Epithelial cell of alveolus of lung (primary cell): ENCODE measurements at places on chromosomes 3 and 15. TPM values are rescaled to one million over a fixed set of nuclear protein-coding genes. Genes with fewer than 3 reads are reported as not detected.

Gene ZDHHC23
- 0.39 TPM in 1 of 2 replicates, not detected in the other for total RNA-seq

Gene ZBBX
- total RNA-seq, result not detected in 2 replicates

Gene RPP25
- 18.0 and 18.5 TPM in 2 replicates for total RNA-seq

Gene ACAN
- total RNA-seq, result 0.13 and 0.16 TPM in 2 replicates

Gene SLC6A20
- total RNA-seq, result not detected in 2 replicates

Gene CKMT1A
- total RNA-seq, result not detected in 2 replicates

Gene SLC6A11
- total RNA-seq, result not detected in 2 replicates

Gene CCNB2
- 36.6 and 54.8 TPM in 2 replicates for total RNA-seq

Gene LIPC
- total RNA-seq, result 0.08 TPM in 1 of 2 replicates, not detected in the other

Gene DNAH12
- under 0.01 TPM in 1 of 2 replicates, not detected in the other for total RNA-seq

Gene SAMMSON
- total RNA-seq, result 1.5 TPM in 1 of 2 replicates, not detected in the other

Gene SIDT1
- total RNA-seq, result 0.13 TPM in 1 of 2 replicates, not detected in the other

Gene CAMK1
- total RNA-seq, result 24.8 and 31.1 TPM in 2 replicates

Gene LMLN
- total RNA-seq, result 3.4 and 3.9 TPM in 2 replicates

Gene AP3B2
- total RNA-seq, result 0.26 and 3.0 TPM in 2 replicates

Gene TM4SF1
- 68.7 and 157 TPM in 2 replicates for total RNA-seq

Gene MED12L
- total RNA-seq, result 0.80 and 3.2 TPM in 2 replicates

Gene SH2D7
- total RNA-seq, result not detected in 2 replicates

Gene LRRC58
- total RNA-seq, result 19.3 and 33.9 TPM in 2 replicates

Gene TGM5
- not detected in 2 replicates for total RNA-seq

Gene AADACL2
- not detected in 2 replicates for total RNA-seq

Gene SLC28A1
- total RNA-seq, result not detected in 2 replicates

Gene ARL14
- 0.13 TPM in 1 of 2 replicates, not detected in the other for total RNA-seq

Gene CYFIP1
- 60.7 and 93.9 TPM in 2 replicates for total RNA-seq

Gene CLEC3B
- total RNA-seq, result 0.52 and 1.7 TPM in 2 replicates

Gene P2RY14
- not detected in 2 replicates for total RNA-seq

Gene CTXN2
- total RNA-seq, result not detected in 2 replicates

Gene HDDC3
- 20.8 and 26.5 TPM in 2 replicates for total RNA-seq

Gene PTH1R
- total RNA-seq, result 1.4 and 27.5 TPM in 2 replicates

Gene IQCF5
- not detected in 2 replicates for total RNA-seq

Gene GP5
- total RNA-seq, result 0.24 TPM in 1 of 2 replicates, not detected in the other

Gene RASL12
- total RNA-seq, result 39.0 and 131 TPM in 2 replicates

Gene CDHR4
- total RNA-seq, result 0.16 TPM in 1 of 2 replicates, not detected in the other

Gene PPP2R3A
- total RNA-seq, result 8.4 and 8.5 TPM in 2 replicates

Gene CNTN6
- total RNA-seq, result under 0.01 TPM in 1 of 2 replicates, not detected in the other

Gene NPAP1
- total RNA-seq, result not detected in 2 replicates

Gene PARP6
- 12.4 and 28.2 TPM in 2 replicates for total RNA-seq

Gene GABRR3
- not detected in 2 replicates for total RNA-seq

Gene LYSMD4
- total RNA-seq, result 3.6 and 4.0 TPM in 2 replicates

Gene PLXNA1
- 22.8 and 39.7 TPM in 2 replicates for total RNA-seq

Gene CFAP100
- total RNA-seq, result not detected in 2 replicates

Gene ROPN1
- not detected in 2 replicates for total RNA-seq

Gene DISP2
- total RNA-seq, result 0.08 and 0.13 TPM in 2 replicates

Gene GPR87
- 2.8 TPM in 1 of 2 replicates, not detected in the other for total RNA-seq

Gene LMAN1L
- total RNA-seq, result not detected in 2 replicates

Gene TMEM212
- total RNA-seq, result not detected in 2 replicates

Gene STAC
- total RNA-seq, result 0.08 and 3.2 TPM in 2 replicates

Gene NR2E3
- not detected in 2 replicates for total RNA-seq

Gene SAXO2
- total RNA-seq, result 0.39 TPM in 1 of 2 replicates, not detected in the other

Gene SOX14
- total RNA-seq, result not detected in 2 replicates

Gene INSYN1
- 0.52 and 2.0 TPM in 2 replicates for total RNA-seq

Gene MAGEL2
- total RNA-seq, result 0.52 and 4.5 TPM in 2 replicates

Gene LEKR1
- total RNA-seq, result 0.24 and 0.39 TPM in 2 replicates

Gene COL7A1
- 52.5 and 104 TPM in 2 replicates for total RNA-seq

Gene TMEM41A
- 9.7 and 10.0 TPM in 2 replicates for total RNA-seq
